ENCODE measurements at places on chromosomes 11 and 22.

DNA sequence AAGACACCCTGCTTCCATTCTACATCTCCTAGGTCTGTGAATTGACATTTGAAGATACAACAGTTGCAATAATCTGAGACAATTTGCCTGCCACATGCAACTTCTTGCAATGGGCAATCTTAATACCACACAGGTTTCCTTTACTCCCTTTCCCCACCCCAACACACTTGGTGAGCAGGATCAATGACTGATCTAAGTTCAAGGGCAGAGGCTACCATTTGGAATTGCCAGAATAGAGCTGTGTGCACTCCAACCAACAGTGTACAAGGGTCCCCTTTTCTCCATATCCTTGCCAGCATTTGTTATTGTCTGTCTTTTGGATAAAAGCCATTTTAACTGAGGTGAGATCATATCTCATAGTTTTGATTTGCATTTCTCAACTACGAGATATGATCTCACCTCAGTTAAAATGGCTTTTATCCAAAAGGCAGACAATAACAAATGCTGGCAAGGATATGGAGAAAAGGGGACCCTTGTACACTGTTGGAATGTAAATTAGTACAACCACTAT is 2.9 kb upstream of the NNMT start:
- no peak for DNase-seq

- no peak for DNase-seq
These were observed 13.3 kb upstream of the SH3BP1 start for GRCh38 chr22:37626144-37626543.

DNA sequence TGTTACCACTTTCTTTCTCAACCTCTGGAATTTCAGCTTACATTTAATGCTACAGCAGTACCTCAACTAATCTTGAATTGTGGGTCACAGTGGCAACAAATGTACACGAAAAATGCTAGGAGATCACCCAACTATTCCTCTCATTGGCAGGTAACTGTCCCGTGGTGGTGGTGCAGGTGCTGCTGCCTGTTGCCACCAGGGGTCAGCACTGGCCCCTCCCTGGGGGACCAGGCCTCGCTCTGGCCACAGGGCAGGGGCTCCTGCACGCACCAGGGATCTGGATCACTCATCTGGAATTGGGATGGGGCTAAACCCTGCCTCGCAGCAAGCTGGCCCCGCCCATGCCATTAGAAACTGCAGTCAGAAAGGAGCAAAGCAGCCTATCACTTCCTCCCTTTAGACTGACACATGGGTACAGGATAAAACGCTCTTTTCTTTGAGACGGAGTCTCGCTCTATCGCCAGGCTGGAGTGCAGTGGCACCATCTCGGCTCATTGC is 6.9 kb upstream of the POLDIP3 start:
- DNase-seq, result no peak

- DNase-seq, result no peak
These were observed 2.2 kb upstream of the TOP3B start for GRCh38 chr22:21984793-21985192.

DNA sequence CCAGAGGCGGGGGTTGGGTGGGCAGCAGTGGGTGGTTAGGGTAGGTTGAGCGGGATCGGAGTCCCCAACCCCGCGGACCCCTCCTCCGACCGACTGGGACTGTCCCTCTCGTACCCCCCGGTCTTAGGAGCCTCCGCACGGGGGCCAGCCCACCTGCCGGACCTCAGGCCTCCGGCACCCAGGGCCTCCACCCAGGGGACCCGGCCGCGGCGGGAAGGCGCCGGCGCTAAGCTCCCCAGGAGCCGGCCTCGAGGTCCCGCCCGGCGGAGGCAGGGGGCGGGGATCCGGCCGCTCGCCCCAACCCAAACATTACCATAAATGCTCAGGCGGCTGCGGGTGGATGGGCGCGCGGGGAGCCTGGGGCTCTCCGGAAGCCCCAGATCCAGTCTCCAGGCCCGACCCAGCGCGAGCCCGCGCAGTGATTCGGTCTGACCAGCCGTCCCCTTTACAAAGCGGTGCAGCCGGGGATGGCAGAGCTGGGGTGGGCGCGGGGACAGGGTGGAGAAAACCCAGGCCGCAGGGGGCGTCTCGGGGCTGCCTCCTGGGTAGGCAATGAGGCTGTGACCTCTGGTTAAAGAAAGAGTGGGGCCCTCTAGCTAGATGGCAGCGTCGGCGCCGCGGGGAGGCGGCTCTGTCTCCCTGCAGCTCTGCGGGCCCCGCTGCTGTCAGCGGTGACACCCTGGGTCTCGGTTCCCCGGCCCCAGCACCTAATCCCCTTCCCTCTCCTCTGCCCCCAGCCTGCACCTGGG is 4.0 kb upstream of the MCAM start:
- DNase-seq, result peak; percentile 41

- DNase-seq, result no peak
These were observed 40.9 kb downstream of the TCF20 start for GRCh38 chr22:42229455-42230149.
